ENCODE measurements at places on chromosomes 1 and 21.

- no peaks in the 10 kb centered on the region for H3K27me3 ChIP-seq
- no peaks in the 10 kb centered on the region for H3K36me3 ChIP-seq
- H3K4me3 ChIP-seq = no peak overlapping the region
- no peaks in the 10 kb centered on the region for H3K4me1 ChIP-seq
- H3K27ac ChIP-seq = no peak overlapping the region
Observed at GRCh38 chr1:209428241-209428921, 155.1 kb upstream of the CAMK1G start.

GRCh38 chr1:93681101-93681988 is at the start of gene BCAR3:
TSS of gene BCAR3 (minus strand) at chr1:93681837. CDS start at chr1:93674930, 6,907 bp downstream.
- peak within 1 kb of the TSS; percentile 82 for H3K27ac ChIP-seq
- DNase-seq = peak; percentile 91
- H3K36me3 ChIP-seq = no peaks in the 10 kb centered on the region
- peaks cover 26% of the 10 kb centered on the region for H3K4me1 ChIP-seq
- peak within 1 kb of the TSS; percentile 90 for H3K4me3 ChIP-seq

- H3K4me1 ChIP-seq = no peaks in the 10 kb centered on the region
- no peaks in the 10 kb centered on the region for H3K36me3 ChIP-seq
- no peak overlapping the region for H3K4me3 ChIP-seq
- no peak overlapping the region for H3K27ac ChIP-seq
- H3K27me3 ChIP-seq = peaks cover 56% of the 10 kb centered on the region
Observed at GRCh38 chr1:29415861-29416260, 179.5 kb downstream of the PTPRU start.

DNA sequence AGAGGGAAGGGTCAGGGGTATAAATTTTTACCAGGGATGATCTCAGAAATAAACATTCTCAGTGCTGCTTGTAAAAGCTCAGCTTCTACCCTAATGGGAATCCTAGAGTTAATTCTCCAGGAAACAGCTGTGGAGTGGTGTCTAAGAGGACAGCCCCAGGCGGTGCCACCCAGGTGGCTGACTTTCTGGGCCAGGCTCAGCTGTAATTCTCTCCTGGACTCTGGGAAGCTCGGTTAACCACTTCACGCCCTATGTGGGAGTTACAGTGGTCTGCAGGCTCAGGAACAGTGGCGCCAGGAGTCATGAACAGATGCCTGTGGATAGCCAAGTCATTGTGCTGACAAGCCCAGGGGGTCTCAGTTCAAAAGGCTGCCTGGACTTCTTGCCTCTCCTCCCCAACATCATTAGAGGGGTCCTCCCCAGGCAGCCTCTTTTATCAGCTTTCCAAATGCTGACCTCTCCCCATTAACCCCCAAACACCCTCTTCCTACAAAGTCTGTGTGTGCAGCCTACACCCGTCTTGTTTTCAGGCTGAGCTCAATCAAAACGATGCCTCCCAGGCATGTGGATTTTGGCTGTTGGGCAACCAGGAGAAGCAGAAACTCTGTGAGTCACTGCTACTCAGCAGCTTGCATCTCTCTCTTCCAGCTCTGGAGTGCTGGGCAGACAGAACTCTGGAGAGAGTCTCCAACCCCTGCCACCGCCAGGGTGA is 1.2 kb downstream of the HHIPL2 start:
- H3K27me3 ChIP-seq = no peaks in the 10 kb centered on the region
- no peak overlapping the region for H3K27ac ChIP-seq
- H3K4me1 ChIP-seq = no peaks in the 10 kb centered on the region
- no peak overlapping the region for H3K4me3 ChIP-seq

GRCh38 chr1:59552007-59552406 is 255.1 kb downstream of the FGGY start:
- DNase-seq = peak; percentile 82
- no peaks in the 10 kb centered on the region for H3K36me3 ChIP-seq
- H3K4me3 ChIP-seq = no peak overlapping the region

DNA sequence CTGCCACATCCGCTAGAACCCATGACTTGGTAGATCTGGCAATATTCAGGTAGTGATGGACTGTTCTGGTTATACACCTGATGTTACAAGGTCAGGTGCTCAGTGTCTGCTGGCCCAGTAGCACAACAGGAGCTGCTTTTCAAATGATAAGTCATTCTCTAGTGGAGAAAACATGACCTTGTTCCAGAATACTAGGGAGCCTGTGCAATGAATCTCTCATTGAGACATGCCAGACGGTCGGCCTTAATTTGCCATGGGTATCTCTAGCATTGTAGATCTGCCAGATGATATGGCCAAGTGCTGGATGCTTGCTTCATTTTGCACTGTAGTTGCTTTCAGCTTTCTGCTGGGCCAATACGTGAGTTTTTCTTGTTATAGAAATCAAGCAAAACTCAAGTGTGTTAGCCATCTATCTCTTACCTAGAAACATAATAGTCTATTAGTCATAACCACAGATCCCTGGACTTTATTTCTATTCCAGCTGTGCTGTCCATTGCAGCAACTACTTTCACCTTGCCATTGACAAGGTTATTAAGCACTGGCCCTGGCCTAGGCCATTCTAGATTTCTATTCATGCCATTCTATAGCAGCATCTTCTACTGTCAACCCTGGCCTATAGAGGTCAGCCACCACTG is 13.9 kb upstream of the CENPF start:
- H3K27me3 ChIP-seq = no peaks in the 10 kb centered on the region
- DNase-seq = no peak
- H3K36me3 ChIP-seq = no peaks in the 10 kb centered on the region
- H3K4me1 ChIP-seq = no peaks in the 10 kb centered on the region
